ENCODE measurements at places on chromosomes 4 and X. TPM values are rescaled to one million over a fixed set of nuclear protein-coding genes. Genes with fewer than 3 reads are reported as not detected.

Gene NPY2R
- not detected for total RNA-seq

Gene KLB
- total RNA-seq, result not detected

Gene IGFBP7
- 145 TPM for total RNA-seq

- peak; percentile 3 for DNase-seq
Measured at GRCh38 chrX:2261831-2262667, 238.7 kb downstream of the DHRSX start.

- DNase-seq, result peak; percentile 84
Measured at GRCh38 chrX:48897157-48897624, 377 bp downstream of the TIMM17B start.

DNA sequence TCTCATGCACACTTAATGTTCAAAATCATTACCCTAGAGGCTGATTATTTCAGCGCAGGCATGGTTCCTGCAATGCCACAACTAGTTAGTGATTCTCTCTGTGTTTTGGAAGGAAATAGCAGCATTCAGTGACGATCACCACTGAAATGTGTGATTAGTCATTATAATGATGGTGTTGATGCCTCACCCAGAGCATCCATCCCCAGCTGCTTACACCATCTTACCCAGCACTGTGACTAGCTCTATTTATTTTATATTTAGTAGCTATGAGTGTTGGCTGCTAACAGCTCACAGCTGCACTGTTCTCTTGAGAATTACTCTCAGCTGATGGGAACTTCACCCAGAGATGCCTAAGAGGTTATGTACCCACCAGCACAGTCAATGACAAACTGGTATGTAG, 60.5 kb upstream of the TSPAN7 start:
- DNase-seq, result no peak

DNA sequence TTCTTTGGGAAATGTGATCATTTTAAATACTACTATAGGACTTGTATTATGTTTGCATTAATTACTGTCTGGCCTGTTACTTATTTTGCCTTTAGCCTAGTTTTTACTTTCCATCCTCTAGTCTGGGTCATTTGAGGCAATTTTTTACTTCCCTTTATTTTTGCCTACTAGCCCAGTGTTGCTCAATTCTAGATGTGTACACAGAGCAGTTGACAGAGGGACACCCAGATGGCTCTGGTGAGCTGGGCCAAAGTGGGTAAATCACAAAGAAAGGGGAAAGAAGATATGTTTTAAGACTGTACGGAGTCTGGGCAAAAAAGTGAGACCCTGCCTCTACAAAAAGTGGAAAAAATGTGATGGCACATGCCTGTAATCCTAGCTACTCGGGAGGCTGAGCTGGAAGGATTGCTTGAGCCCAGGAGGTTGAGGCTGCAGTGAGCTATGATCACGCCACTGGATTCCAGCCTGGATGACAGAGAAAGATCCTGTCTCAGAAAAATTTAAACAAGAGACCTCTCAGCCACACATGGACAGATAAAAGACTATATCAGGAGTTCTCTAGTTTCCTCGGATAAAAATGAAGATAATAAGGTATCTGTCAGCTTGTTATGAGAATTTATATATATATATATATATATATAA, 35.7 kb downstream of the APOO start:
- no peak for DNase-seq

GRCh38 chr4:57042711-57043169, 64.0 kb downstream of the POLR2B start:
- DNase-seq, result no peak

GRCh38 chr4:8916906-8917305, 45.3 kb upstream of the HMX1 start:
- no peak for DNase-seq

DNA sequence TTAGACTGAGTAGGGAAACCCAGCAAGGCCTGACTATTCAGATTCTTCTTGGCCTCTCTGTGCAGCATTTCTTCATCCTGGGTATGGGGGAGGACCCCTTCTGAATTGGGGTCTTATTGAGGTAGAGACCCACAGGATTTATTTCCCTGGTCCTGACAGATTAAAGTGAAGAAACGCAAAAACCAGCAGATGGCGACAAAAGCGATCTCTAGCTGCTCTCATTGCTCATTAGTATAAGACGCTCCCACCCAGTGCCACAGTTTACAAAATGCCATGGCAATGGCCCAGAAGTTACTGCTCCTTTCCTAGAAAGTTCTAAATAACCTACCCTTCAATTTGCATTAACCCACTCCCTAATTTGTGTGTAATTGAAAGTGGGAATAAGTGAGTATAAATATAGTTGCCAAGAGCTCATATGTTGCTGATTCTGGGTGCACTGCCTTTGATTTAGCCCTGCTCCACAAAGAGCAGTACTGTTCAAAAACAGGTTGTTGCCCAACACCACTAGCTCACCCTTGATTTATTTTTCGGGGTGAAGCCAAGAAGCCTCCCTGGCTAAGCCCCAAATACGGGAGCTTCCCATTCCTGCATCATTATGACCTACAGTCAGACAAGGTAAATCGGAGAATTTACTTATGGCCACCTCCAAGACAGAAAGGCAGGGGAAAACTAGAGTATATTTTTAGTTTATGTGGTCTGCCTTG, 3.7 kb upstream of the BEX4 start:
- DNase-seq, result peak; percentile 55

DNA sequence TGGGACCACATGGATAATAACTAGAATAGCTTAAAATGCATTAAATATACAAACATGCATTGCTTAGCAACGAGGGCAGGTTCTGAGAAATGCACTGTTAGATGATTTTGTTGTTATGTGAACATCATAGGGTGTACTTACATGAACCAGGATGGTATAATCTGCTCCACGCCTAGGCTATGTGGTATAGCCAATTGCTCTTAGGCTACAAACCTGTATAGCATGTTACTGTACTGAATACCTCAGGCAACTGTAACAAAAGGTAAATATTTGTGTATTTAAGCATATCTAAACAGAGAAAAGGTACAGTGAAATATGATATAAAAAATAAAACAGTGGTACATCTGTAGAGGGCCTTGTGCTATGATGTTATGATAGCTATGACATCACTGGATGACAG, 169.2 kb upstream of the IL15 start:
- no peak for DNase-seq
